ENCODE measurements at places on chromosomes 2 and 18.

DNA sequence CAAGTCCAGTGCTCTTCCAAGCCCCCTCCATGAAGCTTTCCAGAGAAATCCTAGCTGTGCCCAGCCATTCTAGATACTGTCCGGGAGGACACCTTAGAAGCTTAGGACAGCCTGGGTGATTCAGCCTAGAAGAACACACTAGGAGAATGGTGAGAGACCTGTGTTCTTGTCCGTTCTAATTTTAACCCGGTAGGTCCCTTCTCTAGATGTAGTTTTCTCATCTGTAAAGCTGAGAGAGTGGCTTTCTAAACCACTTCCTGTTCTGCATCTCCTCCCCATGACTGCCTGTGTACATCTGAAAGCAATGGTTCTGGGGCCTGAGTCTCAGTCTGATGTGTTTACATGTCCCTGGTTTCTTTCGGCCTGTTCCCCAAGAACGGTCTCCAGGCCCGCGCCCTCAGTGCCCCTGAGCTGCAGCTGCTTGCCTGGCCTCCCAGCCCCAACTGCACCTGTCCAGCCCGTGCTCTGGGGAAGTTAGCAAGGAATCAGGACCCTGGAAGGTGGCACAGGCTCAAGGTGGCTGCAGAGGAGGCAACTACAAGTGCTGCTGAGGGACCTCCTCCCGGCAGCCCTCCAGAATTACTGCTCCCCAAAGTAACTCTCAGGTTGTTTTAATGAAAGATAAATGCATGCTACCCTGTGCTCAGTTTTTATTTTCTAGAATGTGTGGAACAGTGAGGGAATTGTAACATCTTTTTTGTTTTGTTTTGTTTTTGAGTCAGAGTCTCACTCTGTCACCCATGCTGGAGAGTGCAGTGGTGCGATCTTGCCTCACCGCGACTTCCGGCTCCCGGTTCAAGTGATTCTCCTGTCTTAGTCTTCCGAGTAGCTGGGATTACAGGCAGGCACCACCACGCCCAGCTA, 105.9 kb downstream of the LBH start:
- peak; percentile 7 for DNase-seq

- DNase-seq, result no peak
These were observed 401.4 kb upstream of the POU3F3 start for GRCh38 chr2:104452558-104452957.

GRCh38 chr2:190759749-190760213, 110.9 kb downstream of the NAB1 start:
- no peak for DNase-seq

DNA sequence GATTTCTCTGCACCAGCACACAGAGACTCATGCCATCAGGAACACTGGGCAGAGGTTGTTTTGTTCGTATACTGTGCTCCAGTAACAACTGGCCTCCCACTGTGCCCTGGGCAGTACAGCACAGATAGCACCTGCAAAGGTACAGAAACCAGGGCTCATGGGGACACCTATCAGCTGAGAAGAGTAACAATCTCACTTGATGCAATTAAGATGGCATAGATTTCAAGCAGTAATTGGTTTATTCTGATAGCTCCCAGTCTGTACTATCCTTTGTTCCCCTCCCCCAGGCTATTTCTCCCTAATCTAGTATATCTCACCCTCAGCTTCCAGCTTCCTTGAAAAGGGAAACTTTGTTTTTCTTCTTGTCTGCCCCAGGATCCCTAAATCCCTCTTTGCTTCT, 343.9 kb upstream of the MMADHC start:
- DNase-seq, result no peak

DNA sequence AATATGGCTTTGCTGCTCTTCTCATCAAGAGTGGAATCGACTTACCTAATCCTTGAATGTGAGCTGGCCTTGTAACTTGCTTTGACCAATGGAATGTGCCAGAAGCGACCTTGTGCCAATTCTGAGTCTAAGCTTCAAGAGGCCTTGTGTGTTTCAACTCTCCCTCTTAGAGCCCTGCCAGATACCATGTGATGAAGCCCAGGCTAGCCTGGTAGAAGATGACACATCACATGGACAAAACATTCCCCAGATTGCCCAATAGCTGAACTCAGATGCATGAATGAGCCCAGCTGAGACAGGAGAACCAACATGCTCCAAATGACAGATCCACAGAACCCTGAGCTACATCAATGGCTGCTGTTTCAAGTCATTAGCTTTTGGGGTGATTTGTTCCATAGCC, 4.2 kb upstream of the KLHL14 start:
- DNase-seq, result no peak

- no peak for DNase-seq
These were observed 153.6 kb downstream of the ALK start for GRCh38 chr2:29767606-29768335.

DNA sequence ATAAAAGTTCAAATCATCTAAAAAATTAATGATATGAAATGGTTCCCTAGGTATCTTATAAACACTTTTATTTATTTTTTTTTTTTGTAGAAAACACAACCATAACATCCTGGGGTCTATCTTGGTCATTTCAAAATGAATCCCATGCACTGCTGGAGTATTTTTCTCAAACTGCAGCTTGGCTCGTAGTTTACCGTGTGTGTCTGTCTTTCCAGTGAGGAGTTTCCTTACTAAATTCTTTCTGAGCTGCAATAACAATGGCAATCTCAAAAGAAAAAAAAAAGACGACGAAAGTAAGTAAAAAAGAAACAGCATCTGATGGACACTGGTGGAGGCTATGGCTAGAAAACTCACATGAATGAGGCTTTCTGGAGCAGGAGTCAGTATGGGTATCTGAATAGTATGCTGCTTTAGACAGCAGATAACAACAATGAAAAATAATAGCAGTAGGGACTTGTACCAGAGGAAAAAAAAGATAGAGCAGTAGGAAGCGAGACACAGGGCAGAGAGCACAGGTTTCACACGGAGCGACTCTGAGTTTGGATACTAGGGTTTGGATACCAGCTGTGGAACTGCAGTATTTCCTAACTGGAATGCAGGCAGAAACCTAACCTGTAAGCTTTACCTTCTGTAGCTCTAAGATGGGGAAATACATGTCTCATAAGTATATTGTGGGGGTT, 43.5 kb downstream of the CALCRL start:
- no peak for DNase-seq

Measured in T-helper 9 cell (primary cell).